ENCODE measurements at places on chromosomes 2 and 18.

GRCh38 chr2:241072151-241072550 is 29.9 kb downstream of the MTERF4 start:
- no peak for DNase-seq

DNA sequence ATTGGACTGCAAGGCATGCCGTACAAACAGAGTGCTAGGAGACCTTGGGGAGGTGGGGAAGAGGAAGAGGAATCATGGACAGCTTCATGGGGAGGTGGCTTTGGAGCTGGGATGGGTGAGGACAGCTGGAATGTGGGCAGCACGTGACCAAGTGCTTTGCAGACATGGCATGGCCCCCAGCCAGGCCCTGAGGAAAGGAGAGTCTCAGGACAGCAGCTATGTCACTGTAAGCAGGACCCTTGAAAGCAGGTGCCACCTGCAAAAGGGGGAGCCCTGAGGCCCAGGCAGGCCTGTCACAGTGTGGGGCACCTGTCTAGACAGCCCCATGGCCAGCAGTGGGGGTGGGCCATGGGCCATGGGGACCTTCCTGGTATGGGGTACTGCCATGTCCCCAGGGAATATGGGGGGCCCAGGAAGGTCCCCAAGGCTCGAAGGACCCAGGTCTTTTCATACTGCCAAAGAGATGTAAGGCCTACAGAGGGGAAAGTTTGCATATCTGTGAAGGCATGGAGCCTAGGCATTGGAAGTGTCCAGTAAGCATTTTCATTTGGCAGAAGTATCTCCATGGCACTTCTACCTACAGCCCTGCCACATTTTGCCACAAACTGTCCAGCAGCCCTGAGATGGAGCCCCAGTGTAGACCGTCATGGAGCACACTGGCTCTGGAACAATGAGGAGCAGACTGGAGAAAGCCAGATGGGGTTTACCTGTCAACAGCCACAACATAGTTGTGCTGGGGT is 9.9 kb downstream of the PAX8 start:
- no peak for DNase-seq

DNA sequence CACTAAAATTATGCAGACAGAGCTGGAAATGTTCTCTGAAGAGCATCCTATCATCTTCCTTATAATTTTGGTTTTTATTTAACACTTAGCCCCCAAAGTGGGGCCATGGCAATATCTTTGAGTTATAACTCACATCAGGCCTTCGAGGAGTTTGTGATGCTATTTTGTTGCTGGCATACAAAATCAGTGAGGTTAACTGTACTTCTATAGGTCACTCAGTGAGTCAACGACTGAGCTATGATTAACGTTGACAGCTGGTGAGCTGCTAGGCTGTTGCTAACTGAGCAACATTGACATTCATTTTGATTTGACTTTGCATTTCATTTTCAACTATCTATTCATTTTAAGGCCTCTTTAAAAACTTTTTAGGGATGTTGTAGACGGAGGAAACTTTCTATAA is 50.0 kb downstream of the GPD2 start:
- no peak for DNase-seq

DNA sequence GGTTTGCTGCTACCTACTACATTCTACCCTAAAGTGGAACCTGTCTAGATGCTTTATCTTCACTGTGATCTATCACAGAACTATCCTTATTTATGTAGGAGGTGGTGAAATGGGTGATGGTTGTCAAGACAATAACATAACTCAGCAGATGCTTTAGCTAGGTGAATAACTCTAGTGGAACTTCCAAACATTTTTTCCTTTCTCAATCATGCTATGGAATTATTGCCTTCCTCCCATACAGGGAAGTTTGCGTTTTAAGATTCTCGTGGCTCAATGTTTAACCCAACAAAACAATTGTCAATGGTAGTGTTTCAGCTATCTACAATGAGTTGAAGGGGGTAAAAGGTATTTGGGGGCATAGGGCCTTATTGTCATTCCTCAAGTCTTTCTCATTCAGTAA is 82.6 kb upstream of the GLI2 start:
- DNase-seq = no peak

DNA sequence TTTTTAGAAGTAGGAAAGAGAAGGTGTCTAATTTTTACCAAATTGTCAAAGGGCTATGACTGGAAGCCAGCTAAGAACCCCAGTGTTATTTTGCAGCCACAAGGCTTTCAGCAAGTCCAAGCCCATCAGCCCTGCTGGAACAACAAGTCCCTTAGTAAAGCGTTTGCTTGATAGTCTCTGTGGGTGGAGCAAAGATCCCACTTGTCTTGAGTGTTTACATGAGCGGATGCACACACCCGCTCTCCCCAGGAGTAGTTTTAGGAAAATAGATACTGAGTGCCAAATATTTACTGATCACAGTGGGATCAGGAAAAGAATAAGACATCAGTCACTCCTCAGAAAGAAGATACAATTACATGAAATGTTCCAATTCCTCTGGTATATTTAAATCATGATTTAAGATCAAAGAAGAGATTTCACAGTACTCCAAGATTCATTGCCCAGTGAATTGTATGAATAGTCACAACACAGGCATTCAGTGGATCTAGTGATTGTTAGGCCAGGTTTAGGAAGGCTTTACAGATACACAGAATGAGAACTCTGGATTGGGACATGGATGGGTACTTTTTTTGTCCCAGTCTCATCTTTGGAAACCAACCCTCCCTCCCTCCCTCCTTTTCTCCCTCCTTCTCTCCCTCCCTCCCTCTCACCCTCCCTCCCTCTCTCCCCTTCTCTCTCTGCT is 514.9 kb downstream of the PTPRM start:
- DNase-seq = no peak

- no peak for DNase-seq
Measured at GRCh38 chr2:47521666-47522285, 118.8 kb downstream of the MSH2 start.

DNA sequence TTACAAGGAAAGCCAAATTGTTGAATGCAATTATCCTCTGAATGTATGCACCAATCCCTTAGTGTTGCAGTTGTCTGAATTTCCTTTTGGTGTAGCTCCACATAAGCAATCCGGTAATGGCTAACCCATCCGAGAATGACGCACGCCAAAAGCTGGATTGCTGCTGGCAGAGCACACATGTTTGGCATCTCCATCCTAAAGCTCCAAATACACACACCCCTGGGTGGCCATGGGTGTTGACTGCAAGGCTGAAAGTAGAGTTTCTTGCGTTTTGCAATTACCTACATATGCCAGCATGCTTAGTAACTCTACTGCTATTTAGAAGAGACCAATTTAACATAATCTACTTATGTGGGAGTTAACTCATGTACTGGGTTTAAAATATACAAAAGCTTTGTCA is 53.1 kb downstream of the KCTD1 start:
- no peak for DNase-seq

DNA sequence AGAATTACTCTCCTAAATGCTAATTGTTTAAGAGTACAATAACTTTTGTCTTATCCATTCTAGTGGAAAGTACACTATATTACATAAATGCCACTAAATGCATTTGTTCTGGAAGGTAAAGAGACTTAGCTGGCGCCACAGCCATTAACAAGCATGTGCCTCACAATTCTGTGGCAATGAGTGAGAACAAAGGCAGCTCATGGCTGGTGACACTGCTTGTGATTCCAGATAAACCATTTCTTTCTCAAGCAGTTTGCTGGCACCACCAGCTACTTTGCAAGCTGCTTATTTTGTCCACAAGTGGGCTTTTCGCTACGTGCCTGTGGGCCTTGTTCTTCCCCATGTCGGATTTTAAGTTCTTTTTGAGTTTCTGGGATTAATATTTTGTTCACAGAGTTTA is 147.6 kb upstream of the SMAD7 start:
- DNase-seq = no peak

- DNase-seq = no peak
Measured at GRCh38 chr2:126413079-126413478, 242.9 kb upstream of the GYPC start.
